ENCODE measurements at places on chromosomes 6 and 20. TPM values are rescaled to one million over a fixed set of nuclear protein-coding genes. Genes with fewer than 3 reads are reported as not detected.

GRCh38 chr6:7721649-7722048 is 4.2 kb upstream of the BMP6 start:
- no peak for DNase-seq

DNA sequence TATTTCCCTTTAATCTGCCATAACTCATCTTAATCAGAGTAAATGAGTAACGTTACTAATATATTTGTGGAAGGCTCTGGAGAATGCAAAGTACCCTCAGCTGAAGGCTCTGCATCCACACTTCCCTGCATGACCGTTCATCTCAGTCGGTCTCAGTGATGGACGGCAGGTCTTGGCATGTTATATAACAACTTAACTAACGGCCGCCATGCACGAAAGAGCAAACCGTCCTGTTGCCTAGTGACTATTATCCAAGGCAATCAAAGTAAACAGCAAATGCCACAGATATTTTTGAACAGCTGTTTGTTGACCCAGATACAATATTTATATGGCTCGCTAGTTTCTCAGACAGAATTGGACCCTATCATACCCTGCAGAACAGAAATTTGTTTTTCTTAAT is 194.9 kb upstream of the SMLR1 start:
- DNase-seq = no peak

The ZC3H12D gene
- total RNA-seq = 37.4 TPM

The GJA10 gene
- total RNA-seq = 3.4 TPM

All from activated CD4-positive, alpha-beta memory T cell treated with anti-CD3 and anti-CD28 coated beads, Interleukin-2, amount 10 ng/mL, durations not matched to agents 7 days and 5 days (primary cell).